CD4-positive, alpha-beta T cell treated with Interleukin-10 for 1 hour (primary cell): ENCODE measurements at places on chromosomes 16 and 17.

DNA sequence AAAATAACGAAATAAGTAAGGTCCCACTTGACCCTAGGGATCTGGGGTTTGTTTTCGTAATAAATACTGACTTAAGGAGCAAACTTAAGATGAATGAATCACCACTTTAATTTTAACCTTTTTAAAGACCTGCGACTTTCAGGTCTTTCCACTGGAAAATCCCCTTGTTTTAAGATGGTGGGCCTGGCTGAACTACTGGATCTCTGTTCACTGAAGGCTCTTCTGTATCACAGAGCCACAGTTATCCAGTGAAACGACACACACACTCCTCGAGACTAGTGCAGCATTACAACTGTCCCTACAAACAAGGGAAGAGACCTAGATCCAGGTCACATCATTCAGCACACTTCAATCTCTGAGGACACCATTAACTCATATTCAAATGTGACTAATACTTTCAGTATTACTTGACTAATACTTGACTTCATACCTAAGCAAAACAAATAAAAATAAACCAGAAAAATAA lies 299.0 kb downstream of the CEP112 start:
- no peak for DNase-seq

DNA sequence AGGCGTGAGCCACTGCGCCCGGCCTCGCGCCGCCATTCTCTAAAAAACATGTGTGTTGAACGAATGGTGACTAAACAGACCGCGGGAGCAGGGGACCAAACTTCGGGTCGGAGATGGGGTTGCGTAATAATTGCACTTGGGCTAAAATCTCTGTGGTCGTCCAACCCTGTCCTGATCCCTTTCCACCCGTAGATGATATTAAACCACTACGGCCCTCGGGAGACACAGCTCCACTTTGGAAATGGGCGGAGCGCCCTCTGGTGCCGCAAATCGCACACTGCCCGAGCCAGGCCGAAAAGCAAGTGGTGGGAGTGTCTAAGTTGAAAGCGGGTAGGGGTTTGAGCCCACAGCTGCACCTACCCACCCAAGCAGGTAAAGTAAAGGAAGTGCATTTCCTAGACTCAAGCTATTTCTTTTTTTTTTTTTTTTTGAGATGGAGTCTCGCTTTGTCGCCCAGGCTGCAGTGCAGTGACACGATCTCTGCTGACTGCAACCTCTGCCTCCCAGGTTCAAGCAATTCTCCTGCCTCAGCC lies 17.0 kb downstream of the CAVIN1 start:
- peak; percentile 88 for DNase-seq

- peak; percentile 19 for DNase-seq
Measured at GRCh38 chr17:67779098-67779672, 46.1 kb upstream of the BPTF start.

DNA sequence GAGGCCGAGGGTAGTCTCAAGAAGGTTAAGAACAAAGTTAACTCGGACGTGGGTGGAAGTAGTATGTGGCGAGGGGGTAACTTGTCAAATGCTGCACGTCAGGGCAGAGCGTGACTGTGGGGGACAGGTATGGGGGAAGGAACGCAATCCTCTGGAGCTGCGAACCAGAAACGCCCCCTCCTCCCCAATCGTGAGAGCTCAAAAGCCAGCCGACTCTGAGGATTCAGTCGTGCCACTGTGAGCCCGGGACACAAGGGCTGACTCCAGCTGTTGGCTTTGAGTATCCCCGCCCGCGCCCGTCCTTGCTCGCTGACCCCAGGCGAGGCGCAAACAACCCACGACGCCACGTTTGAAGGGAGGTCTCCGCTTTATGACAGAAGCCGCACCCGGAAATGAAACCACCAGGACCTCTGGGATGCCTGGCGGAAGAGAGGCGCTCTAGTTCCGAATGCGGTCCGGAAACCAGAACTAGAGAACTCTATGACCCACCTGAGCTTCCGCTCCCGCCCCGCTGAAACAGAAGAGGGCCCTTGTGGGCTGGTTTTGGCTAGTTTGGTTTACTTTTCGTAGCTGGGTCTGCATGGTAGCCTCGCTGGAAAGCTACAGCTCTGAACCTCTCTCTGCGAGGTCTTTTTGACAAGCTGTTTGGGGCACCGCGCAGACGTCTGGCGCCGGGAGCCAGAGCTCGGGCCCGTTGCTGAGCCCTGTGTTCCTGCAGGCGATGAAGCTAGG lies at the start of gene PEX12:
TSS of gene PEX12 (minus strand) at position 375 of the 732 bp plus-strand sequence. CDS start 550 bp downstream, outside the sequence.
- DNase-seq, result peak; percentile 92

DNA sequence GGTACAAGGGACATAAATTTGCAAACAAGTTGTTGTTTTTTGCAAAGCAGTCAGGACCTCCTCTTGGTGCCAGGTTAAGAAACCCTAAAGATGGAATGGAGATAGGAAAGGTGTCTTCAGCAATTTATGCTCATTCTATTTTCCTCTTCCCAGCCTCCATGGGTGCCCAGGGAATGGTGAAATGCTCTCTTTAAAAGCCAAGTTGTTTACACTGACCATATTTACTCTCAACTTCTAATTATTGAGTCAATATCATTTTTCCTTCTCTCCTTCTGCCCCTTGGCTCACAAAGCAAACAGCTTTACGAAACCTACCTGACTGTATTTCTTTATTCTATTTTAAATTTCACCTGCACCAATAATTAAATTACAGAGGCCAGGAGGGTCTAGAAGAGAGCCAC lies 138.5 kb upstream of the IRX3 start:
- no peak for DNase-seq

DNA sequence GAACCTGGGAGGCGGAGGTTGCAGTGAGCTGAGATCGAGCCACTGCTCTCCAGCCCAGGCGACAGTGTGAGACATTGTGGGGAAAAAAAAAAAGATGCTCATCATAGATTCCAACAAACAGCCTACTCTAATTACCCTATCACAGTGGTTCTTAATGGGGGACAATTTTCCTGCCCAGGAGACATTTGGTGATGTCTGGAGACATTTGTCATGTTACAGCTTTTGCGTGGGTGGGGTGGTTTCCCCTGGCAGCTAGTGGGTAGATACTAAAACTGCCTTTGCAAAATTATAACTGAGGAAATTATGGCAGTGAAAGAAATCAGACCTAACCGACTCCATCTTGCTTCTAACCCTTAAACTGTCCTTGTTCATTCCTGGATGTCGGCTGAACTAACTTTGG lies 92.5 kb upstream of the RBL2 start:
- DNase-seq, result no peak

- DNase-seq, result no peak
Measured at GRCh38 chr17:14772776-14773175, 471.9 kb downstream of the HS3ST3B1 start.

- peak; percentile 49 for DNase-seq
Measured at GRCh38 chr17:44005527-44006271, 1.3 kb downstream of the NAGS start.

- no peak for DNase-seq
Measured at GRCh38 chr17:66514227-66514806, 211.9 kb downstream of the PRKCA start.

DNA sequence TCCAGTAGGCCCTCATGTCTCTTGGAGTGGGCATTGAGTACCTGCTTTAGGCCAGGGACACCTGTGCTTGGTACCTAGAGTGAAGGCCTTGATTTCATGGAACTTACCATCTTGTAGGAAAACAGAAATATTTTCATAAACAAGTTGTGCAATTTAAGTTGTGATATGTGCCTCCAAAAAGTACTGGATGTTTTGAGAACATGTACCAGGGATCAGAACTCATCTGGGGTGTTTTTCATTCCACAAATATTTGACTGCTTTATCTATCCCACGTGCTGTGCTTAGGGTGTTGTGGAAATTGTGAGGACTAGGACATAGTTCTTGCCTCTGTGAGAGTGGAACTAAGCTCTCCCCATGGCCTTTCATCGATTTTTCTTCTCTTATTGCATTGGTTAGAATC lies 8.8 kb downstream of the NKD1 start:
- no peak for DNase-seq

DNA sequence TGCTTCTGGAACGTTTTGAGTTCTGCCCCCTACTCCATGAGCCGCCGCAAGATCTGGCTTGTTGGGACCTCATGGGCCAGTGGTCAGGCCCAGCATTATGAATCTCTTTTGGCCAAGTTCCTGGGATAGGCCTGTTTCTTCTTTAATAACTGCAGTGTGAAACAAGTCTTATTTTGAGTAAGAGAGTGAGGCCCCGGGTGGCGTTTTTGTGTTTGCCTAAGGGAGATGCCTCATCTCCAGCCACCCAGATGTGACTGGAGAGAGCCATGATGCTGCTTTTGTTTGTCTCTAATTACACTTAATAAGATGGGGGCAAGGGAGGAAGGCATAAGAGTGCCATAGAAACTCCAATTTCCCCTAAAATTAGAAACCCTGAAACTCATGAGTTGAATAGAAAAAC lies 39.8 kb downstream of the KSR1 start:
- DNase-seq, result no peak

DNA sequence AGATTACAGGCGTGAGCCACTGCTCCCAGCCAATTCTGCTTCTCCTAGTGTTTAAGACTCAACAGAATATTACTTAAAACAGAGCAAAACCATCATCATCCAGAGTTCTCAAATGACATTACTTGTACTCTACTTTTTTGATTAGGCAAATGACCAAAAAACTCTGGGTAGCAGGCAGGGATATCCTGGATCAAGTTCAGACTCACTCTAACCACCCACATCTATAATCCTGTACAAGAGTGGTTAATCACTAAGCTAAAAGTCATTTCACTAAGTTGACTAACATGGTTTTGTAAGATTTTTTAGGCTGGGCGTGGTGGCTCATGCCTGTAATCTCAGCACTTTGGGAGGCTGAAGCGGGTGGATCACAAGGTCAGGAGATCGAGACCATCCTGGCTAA lies 6.8 kb downstream of the NAE1 start:
- DNase-seq, result no peak

DNA sequence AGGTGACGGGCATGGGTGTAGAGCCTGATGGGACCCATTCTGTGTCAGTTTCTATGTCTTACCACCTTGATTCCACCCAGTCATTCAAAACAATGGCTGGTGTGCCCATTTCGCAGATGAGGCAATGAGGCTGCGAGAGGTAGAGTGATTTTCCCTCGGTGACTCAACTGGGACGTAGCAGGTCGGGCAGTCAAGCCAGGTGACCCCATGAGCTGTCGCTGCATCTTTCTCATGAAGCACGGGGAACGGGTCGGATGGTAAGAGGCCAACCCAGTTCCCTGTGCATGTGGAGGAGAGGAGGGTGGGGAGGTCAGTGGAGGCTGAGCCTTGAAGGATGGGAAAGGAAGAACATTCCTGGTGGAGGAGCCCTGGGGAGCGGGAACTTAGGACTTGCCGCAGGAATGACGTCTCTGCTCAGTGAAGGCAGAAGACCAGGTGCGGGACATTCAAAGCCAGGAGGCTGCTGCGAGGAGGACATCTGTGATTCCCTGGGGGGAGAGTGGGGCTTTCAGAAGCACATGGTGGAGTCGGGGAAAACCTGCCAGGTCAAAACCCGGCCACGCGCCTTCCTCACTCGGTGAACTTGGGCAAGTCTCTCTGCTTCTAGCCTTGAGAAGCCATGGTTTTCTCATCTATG lies 1.1 kb downstream of the IL21R start:
- no peak for DNase-seq

DNA sequence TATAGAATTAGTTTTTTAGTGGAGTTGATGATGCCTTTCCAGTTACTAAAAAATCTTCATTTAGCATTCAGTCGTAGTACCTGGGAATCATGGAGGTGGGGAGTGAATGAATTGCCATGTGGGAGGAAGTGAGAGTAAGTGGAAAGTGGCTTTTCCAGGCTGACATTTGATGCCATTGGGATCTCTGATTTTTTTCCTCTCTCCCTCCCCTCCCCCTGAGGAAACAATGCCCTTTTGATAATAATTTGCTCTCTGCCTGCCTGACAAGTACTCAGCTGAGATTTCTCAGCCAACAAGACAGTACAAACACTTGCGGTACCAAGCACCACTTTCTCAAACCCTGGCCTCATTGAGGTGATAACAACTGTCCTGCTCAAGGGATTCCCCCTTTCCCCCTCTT lies 2.2 kb downstream of the UBE2Z start:
- no peak for DNase-seq

GRCh38 chr17:29124135-29124924 lies 55.9 kb downstream of the MYO18A start:
- DNase-seq, result peak; percentile 67

- DNase-seq, result peak; percentile 55
Measured at GRCh38 chr16:57720142-57720575, 15.4 kb upstream of the KATNB1 start.

DNA sequence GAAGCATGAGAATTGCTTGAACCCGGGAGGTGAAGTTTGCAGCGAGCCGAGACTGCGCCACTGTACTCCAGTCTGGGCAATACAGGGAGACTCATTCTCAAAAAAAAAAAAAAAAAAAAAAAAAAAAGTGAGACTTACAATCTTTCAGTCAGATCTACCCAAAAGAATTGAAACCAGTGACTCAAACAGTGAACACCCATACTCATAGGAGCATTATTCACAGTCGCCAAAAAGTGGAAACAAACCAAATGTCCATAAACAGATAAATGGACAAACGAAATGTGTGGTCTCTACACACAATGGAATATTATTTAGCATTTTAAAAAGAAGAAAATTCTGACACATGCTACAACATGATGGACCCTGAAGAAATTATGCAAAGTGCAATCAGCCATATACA lies 9.1 kb upstream of the SCNN1B start:
- DNase-seq, result no peak

DNA sequence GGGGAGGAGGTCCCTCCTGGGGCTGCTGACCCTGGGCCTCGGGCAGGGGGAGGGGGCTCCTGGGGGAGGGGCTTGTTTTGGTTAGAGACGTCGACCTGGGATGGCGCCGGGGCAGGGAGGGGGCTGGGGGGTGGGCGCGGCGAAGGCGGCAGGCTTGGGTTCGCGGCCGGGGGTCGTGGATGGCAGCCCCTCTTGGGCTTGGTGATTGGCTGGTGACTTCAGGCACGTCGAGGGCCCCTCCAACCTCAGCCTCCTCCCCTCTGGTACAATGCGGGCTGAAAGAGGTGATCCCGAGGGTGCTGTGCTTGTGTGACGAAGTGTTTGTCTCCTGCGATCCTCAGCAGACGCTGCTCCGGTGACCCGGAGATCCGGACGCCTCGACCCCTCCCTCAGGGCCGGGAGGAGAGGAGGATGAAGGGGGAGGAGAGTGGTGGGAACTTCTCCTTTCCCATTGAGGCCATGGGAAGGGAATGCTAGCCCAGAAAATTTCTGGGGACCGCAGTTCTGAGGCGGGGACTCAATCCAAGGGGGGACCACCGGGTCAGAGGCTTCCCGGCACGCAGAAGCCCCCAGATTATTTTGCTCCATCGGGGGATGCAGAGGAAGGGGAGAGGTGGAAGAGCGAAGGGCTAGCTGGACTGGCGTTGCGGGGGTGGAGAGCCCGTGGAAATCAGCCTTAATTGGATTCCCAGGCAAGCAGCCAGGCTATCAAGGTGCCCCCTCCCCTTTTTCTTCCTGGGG lies 43.9 kb downstream of the RAI1 start:
- DNase-seq, result no peak

- DNase-seq, result no peak
Measured at GRCh38 chr17:42179335-42179734, 1.6 kb downstream of the KCNH4 start.

- no peak for DNase-seq
Measured at GRCh38 chr17:79089720-79090442, 15.3 kb downstream of the ENGASE start.

- no peak for DNase-seq
Measured at GRCh38 chr17:5413682-5414081, 5.8 kb downstream of the NUP88 start.
